ENCODE measurements at places on chromosomes 2 and 18.

- DNase-seq = no peak
Measured at GRCh38 chr2:170963386-170963785, 34.3 kb downstream of the GORASP2 start.

DNA sequence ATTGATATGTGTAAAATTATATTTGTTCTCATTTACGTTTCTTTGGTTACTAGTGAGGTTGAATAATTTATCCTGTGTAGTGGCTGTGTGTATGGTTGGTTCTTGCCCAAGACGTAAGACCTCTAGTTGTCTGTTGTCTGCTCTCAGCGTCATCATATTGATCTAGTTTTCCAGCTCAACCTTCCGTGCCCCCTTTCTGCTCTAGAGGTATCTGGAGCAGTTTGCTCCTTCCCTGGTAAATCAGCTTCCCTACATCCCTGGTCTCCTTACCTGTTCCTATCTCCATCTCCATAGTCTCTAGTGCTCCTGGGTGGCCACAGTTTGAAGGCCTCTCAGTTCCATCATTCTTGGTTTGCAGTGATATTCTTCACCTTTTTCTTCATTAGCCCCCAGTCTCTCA lies 1.2 kb downstream of the SMYD5 start:
- DNase-seq = no peak

GRCh38 chr18:23648940-23649607 lies 13.6 kb downstream of the ANKRD29 start:
- DNase-seq = no peak

DNA sequence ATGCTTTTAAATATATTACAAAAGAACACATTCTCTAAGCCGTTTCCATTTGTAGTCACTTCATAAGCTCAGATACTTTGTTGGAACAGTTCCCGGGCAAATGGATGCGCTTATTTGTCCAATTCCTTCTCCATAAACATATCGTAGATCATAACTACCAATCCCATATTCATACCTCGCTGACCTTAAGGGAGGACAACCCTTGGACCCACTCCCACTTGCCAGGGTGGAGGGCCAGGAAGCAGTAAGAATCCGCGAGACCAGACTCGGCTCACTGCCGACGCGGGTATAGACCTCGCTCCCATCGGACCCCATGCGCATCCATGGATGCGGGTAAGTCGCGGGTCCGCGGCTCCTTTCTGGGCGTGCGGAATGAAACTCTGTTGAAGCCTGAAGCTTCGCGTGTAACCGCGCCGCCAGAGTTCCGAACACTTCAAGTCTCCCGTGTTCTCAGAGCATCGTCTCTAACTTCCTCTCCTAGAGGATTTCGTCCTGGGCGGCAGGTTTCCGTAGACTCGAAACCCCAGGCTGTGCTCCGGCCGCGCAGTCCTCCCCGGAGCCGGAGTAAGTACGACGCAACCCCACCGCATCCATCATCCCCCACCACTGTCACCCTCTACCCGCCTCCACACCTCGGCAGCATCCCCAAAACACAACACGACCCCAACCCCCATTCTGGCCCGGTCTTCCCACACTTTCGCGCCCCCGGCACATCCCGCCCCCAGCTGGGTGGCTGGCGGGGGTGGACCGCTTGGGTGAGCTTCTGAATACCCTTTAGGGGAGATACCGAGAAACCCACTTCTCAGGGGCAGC lies 1.1 kb downstream of the DSC3 start:
- DNase-seq = peak; percentile 30

GRCh38 chr2:224946895-224947294 lies 95.4 kb downstream of the DOCK10 start:
- no peak for DNase-seq

GRCh38 chr2:16138811-16139662 lies 198.7 kb downstream of the MYCN start:
- DNase-seq = no peak
